ENCODE measurements at places on chromosomes 7 and 10.
A peak's percentile ranks its signal among the peaks of the same experiment; 100 is the strongest.

DNA sequence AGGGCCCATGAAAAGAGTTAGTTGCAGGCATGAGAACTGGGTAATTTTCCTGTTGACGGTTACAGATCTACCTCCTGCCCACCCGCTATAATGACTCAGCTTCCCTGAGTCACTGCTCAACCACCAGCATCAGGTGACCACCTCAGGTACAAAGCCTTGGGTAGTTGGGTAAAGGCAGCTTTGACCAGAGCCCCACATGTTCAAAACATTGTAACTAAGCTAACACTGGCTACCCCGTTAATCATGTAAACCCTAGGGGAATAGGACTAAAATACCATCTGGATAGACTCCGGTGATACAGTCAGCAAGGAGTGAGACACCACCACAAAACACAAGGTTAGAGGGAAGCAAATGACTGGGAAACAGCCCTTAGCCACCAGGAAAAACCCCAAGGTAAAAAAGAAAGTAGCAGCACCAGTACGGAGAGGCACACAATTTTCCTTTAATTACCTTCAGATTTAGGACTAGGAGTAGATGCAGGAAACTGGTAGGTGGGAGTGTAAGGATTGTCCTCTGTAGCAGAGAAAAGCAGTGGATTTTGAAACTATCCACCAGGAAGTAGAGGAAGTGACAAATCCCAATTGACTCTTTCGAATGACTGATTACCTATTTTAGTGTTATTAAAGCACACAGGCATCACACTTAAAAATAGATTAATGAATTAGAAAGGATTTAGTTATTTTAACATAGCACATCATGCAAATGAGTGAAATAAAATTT is 103.5 kb upstream of the PDLIM1 start:
- peaks cover 6% of the 10 kb centered on the region for H3K36me3 ChIP-seq
- peaks cover 5% of the 10 kb centered on the region for H3K4me1 ChIP-seq
- no peaks in the 10 kb centered on the region for H3K27me3 ChIP-seq
- H3K4me3 ChIP-seq = no peak overlapping the region

DNA sequence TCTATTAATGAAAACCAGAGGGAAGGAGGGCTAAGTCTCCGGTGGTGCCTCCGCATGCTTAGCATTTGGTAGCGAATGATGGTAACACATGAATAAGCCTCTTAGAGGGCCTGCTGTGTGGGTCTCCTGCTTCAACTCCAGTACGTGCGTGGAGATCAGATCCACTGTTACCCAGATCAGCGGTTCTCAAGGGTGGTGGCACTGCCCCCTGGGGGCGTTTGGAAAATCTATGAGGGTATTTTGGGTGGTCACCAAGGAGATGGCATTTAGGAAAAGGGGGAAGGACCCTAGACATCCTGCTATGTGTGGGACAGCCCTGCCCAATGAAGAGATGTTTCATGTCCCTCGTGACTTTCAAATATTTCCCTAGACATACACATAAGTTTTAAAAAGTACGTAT is 57.1 kb upstream of the TM9SF3 start:
- H3K27me3 ChIP-seq = no peaks in the 10 kb centered on the region
- H3K27ac ChIP-seq = no peak overlapping the region
- H3K4me1 ChIP-seq = peaks cover 22% of the 10 kb centered on the region
- DNase-seq = no peak

- peak overlapping the region; percentile 24 for H3K27ac ChIP-seq
- DNase-seq = no peak
- peak overlapping the region; percentile 68 for H3K4me3 ChIP-seq
- H3K4me1 ChIP-seq = peaks cover 15% of the 10 kb centered on the region
Measured at GRCh38 chr7:81768951-81769778, 682 bp downstream of the HGF start.

DNA sequence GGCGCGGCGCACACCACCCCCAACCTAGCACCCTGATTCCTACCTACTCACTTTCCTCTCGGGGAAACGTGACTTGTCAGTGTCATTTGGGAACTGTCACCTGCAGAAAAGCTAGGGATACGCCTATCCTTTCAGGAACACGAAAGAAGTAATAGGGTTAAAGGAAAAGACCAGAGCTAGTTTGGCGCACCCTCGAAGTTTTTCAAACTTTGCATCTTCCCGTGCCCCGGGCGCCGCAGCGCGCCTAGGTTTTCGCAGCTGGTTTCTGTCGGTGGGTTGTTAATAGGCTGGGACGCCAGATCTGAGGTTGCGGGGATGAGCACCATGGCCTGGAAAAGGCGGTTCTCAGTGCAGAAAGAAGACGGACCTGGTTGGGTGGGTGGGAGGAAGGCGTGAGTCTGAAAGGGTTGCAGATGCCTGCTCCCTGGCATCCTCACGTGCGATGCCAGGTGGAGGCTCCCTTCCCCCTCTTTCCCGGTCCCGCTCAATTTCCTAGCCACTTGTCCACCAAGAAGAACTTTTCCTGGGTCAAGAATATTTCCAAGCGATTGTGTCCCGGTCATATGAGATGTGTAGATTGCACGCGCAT is 568 bp upstream of the MEOX2 start:
- peaks cover 75% of the 10 kb centered on the region for H3K27me3 ChIP-seq
- DNase-seq = no peak
- peak overlapping the region; percentile 91 for H3K4me3 ChIP-seq
- peak overlapping the region; percentile 18 for H3K27ac ChIP-seq
- no peaks in the 10 kb centered on the region for H3K36me3 ChIP-seq

GRCh38 chr7:55438085-55438756 is 73.1 kb downstream of the LANCL2 start:
- H3K4me3 ChIP-seq = no peak overlapping the region
- no peaks in the 10 kb centered on the region for H3K27me3 ChIP-seq
- H3K4me1 ChIP-seq = peaks cover 14% of the 10 kb centered on the region
- H3K36me3 ChIP-seq = no peaks in the 10 kb centered on the region

- H3K4me3 ChIP-seq = no peak overlapping the region
- peaks cover 16% of the 10 kb centered on the region for H3K27me3 ChIP-seq
- H3K36me3 ChIP-seq = no peaks in the 10 kb centered on the region
- no peaks in the 10 kb centered on the region for H3K4me1 ChIP-seq
Measured at GRCh38 chr7:21355406-21355874, 72.4 kb upstream of the SP4 start.

DNA sequence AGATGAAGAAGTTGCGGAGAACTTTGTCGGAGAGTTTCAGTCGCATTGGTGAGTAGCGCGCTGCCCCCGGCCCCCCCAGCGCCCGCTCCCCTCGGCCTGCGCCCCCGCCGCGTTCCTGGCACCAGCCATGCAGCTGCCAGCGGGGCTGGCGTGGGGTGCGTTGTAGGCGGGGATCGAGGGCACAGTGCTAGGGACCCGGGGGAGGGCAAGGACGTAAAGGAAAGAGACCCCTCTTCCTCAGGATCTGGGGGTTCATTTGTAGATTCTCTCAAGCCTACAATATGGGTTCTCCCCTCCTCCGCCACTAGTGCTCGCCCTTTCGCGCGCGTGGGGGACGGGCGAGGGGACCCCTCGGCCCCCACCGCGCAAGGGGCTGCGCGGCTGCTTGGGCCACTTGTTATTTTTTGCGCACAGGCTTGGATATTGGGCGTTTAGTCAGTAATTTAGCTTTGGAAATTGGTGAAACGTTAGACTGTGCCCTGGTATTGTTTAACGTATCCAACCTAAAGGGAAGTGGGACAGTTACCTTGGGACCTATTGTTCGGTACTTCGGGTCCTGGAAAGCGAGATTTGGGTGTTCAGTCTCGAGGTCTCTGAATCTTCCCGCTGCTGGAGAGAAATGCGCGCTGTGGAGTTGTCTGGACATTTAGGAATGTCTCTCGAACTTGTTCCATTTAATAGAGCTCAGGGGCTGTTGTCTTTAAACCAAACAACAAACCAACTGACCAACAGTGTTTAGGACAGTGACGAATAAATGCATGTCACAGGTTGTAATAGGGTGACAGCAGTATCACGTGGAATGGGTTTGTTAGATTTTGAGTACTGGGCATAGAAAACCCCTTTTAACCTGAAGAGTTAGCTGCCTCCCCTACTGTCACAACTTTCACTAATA is 796 bp downstream of the CDK14 start:
- H3K27me3 ChIP-seq = peaks cover 7% of the 10 kb centered on the region
- DNase-seq = no peak
- peak overlapping the region; percentile 97 for H3K4me3 ChIP-seq
- H3K36me3 ChIP-seq = no peaks in the 10 kb centered on the region
- peaks cover 30% of the 10 kb centered on the region for H3K4me1 ChIP-seq

DNA sequence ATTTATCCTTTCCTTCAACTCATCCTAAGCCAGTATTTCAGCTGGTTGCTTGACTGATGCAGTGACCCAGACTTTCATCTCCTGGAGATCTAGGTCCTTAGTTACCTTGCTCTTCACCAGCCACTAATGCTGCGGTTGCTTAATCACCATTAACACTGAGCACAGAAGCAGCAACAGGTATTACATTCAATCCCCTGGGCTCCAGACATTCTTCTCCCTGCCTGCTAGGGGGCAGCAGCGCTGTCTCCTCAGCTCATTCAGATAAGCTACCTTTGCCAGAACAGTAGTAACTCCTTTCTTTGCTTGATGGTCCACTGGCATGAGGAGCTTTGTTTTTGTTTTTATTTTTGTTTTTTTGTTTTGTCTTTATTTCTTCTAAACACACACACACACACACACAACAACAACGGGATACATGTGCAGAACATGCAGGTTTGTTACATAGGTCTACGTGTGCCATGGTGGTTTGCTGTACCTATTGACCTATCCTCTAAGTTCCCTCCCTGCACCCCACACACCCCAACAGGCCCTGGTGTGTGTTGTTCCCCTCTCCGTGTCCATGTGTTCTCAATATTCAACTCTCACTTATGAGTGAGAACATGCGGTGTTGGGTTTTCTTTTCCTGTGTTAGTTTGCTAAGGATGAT is 1043.2 kb upstream of the C7orf33 start:
- no peaks in the 10 kb centered on the region for H3K4me1 ChIP-seq
- peaks cover 3% of the 10 kb centered on the region for H3K36me3 ChIP-seq
- H3K27me3 ChIP-seq = no peaks in the 10 kb centered on the region
- H3K27ac ChIP-seq = no peak overlapping the region
- no peak overlapping the region for H3K4me3 ChIP-seq
- no peak for DNase-seq

DNA sequence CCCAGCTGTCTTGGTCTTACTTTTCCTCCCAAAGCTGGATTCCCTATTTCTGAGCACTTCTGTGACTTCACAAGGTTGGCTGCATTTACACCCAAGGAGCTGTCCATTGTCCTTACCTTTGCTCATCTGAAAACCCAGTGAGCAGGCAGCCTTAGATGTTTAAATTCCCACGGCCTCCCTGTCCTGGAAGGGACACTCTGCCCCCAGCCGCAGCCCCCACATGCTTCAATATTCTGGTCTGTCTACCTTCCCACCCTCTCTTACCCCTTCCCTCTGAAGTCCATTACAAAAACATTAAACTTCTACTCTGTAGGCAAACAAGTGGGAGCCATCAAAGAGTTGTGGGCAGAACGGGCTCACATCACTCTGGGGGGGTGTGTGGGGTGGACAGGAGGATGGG is 73.8 kb upstream of the EFCAB10 start:
- H3K27ac ChIP-seq = no peak overlapping the region
- no peaks in the 10 kb centered on the region for H3K27me3 ChIP-seq
- H3K4me1 ChIP-seq = peaks cover 19% of the 10 kb centered on the region
- no peak for DNase-seq
- H3K36me3 ChIP-seq = peaks cover 14% of the 10 kb centered on the region

- H3K27me3 ChIP-seq = peaks cover 13% of the 10 kb centered on the region
- H3K4me3 ChIP-seq = no peak overlapping the region
- H3K4me1 ChIP-seq = peaks cover 10% of the 10 kb centered on the region
- no peaks in the 10 kb centered on the region for H3K36me3 ChIP-seq
- no peak overlapping the region for H3K27ac ChIP-seq
- peak; percentile 32 for DNase-seq
Measured at GRCh38 chr10:110175406-110175805, 32.0 kb upstream of the MXI1 start.
